ENCODE measurements at places on chromosomes 11 and 22. TPM values are rescaled to one million over a fixed set of nuclear protein-coding genes. Genes with fewer than 3 reads are reported as not detected.

Gene CDK2AP2
- polyA plus RNA-seq = 73.5 TPM

DNA sequence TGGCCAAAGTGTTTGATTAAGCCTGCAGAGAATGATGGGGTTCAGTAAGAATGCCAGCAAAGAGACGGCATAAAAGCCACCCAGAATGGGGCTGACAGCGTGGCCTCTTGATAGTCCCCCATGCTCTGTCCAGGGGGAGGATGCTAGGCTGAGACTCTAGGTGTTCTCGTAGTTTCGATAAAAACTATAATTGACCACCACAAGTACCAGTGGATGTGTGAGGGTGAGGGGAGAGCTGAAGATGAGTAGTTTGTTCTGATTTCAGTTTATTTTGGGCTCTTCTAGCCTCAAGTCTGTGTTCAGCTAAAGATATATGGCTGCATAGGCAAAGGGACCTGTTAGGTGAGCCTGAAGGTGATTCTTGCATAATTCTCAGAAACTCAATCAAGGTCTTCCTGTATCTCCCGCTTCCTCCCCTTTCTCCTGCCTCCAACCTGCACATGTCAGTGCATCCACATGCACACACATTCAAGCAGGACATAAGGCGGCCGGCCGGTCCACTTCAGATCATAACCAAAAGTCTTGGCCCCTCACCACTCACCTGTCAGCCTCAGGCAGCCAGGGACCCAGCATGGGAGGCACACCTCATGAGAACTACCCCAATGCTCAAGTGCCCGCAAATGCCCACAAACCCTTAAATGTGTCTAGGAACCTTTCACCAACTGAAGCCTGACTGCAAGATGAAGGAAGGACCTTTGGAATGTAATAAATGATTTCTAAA is 31.2 kb downstream of the FLI1 start:
- DNase-seq = no peak

DNA sequence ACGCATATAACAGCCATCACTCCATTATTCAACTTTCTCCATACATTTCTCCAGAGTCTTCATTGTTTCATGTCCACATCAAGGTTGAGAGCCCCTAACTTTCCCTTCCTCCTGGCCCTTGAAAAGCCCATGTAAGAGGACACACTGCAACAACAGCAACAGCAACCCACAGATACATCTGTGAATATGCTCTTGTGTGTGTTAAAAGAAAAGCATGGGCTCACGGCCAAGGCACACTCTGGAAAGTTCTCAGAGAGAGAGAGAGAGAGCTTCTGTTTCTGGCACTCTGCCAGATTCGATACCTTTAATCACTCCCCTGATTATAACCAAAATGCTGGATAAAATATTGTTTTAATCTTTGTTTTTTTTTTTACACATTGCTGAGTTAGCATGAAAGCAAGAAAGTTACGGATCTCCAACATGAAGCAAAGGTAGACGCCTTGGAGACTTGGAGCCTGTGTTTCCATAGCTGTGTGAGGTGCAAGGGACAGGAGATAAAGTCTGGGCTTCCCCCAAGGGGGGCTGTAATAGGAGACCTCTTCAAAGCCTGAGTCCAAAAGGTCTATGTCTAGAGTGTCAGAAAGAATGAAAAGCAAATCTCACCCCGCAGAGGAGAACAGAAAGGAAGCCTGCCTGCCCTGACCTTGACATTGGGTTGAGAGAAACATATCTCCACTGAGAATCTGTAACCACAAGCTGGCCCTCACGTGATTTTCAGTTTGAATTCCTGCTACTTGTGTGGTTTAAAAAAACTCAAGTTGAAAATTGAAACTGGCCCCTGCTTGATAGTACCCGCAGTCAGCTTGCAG is 33.7 kb upstream of the MPPED1 start:
- DNase-seq = no peak

- DNase-seq = no peak
These were observed 28.4 kb upstream of the HMOX1 start for GRCh38 chr22:35352214-35353111.
